ENCODE measurements at places on chromosomes 4 and X. TPM values are rescaled to one million over a fixed set of nuclear protein-coding genes. Genes with fewer than 3 reads are reported as not detected.

- H3K27ac ChIP-seq: peak overlapping the region; percentile 78
- H3K27me3 ChIP-seq: no peaks in the 10 kb centered on the region
- H3K4me3 ChIP-seq: peak overlapping the region; percentile 29
- H3K36me3 ChIP-seq: no peaks in the 10 kb centered on the region
Observed at GRCh38 chr4:40317916-40318658, 17.0 kb upstream of the CHRNA9 start.

- no peaks in the 10 kb centered on the region for H3K27me3 ChIP-seq
- no peaks in the 10 kb centered on the region for H3K36me3 ChIP-seq
- H3K27ac ChIP-seq: no peak overlapping the region
- DNase-seq: no peak
Observed at GRCh38 chr4:126954537-126955291, 678.0 kb upstream of the INTU start.

- no peak overlapping the region for H3K4me3 ChIP-seq
- peaks cover 30% of the 10 kb centered on the region for H3K27me3 ChIP-seq
- H3K27ac ChIP-seq: no peak overlapping the region
- no peak for DNase-seq
Observed at GRCh38 chrX:150357790-150358189, 5.3 kb upstream of the MAMLD1 start.

The H2BW2 gene
- not detected for total RNA-seq

DNA sequence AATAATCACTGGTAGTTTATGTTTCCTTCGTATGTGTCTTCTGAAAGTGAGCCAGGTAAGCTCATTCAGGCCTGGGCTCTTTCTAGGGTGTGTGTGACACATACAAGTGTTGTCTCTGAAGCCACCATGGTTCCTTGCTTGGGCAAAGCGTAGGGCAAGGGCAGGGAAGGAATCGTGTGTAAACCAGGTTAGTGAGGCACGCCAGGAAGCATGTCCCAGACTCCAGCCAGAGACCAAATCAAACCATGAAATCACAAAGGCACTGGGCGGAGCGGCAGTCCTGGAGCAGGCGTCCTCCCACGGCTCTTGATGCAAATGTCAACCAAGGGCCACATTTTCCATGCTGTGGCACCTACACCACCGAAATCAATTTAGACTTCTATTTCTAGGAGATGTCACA is 67.0 kb downstream of the NYX start:
- no peaks in the 10 kb centered on the region for H3K36me3 ChIP-seq
- no peak for DNase-seq
- no peak overlapping the region for H3K4me3 ChIP-seq
- H3K27me3 ChIP-seq: no peaks in the 10 kb centered on the region

- no peaks in the 10 kb centered on the region for H3K27me3 ChIP-seq
- H3K4me3 ChIP-seq: no peak overlapping the region
- DNase-seq: no peak
- H3K27ac ChIP-seq: no peak overlapping the region
Observed at GRCh38 chr4:60617731-60618130, 582.4 kb upstream of the ADGRL3 start.

Measured in activated naive CD8-positive, alpha-beta T cell treated with anti-CD3 and anti-CD28 coated beads for 36 hours (primary cell).